Hypothalamus (tissue), 51 donors: ENCODE measurements at places on chromosomes 13 and 19.

GRCh38 chr13:34640179-34640992 lies 301.7 kb upstream of the NBEA start:
- no peak for DNase-seq

GRCh38 chr19:50332244-50333038 lies 3.3 kb upstream of the KCNC3 start:
- no peak for DNase-seq

DNA sequence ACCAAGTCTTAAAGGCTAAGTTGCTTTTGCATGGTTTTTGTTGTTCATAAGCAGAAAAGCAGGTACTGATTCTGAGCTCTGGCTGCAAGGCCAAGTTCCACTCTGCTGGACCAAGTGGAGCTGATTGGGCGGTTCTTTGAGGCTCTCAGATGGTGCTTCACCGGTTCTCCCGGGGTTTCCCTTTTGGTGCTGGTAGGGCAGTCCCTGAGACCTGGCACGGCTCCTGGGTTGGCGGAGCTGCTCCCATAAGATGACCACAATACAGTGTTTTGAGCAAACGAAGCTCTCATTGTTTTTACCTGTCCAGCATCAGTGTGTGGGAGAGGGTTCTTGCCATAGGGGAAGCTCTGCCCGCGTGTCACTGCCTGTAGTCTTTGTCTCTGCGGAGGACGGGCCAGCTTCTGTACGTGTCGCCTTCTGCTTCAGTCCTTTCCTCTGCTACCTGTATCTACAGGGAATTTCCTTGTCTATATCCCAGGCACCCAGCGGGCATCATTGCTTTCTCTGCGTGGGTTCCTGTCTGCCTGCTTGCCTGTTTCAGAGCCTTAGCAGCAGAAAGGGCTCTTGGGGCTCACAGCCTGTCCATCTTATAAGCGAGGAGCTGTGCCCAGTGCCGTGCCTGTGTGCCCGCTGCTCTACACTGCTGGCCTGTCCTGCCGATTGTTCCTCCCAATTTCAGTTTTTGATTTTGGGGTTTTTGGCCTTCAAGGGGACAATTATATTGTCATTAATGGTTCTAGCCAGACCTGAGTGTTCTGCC lies 2.3 kb downstream of the U2AF2 start:
- DNase-seq = no peak

DNA sequence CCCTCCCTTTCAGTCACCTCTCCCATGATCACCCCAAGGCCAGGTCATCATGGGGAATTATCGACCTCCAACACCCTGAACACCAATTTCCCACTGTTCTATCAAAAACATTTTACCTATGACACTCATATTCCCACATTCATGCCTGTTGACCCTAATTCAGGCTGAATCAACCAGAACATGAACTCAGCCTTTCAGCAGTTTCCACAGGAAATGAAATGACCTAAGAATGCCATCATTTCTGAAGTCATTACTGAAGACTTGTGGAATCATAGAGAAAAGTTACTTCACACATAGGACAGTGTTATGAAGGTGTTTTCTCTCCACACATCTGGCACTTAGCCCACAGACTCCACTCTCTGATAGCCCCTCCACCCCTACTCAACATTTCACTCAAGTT lies 29.9 kb upstream of the FAM124A start:
- no peak for DNase-seq

DNA sequence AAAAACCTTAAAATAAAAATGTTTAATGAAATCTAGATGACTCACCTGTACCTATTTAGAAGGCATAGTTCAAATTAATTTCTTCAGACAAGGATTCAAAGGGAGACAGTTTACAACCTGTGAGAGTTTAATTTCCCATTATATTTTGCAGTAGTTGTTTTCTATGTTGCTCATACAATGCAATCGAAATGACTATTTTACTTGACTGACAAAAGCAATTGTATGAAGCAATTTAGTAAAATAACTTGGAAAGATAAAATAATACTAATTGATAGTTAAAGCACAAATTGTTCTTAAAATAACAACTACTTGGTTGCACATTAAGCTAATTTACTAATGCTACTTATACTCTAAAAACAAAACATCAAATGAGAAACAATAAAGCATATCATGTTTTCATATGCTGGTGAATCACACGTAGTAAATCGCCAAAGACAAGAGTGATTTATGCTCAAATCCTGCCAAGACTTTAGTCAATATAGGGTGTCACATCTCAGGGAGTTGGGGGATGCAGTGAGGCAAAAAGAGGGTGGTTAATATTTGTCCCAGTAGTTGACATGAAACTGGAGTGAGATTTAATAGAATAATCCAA lies 6.4 kb downstream of the DACH1 start:
- DNase-seq = no peak

DNA sequence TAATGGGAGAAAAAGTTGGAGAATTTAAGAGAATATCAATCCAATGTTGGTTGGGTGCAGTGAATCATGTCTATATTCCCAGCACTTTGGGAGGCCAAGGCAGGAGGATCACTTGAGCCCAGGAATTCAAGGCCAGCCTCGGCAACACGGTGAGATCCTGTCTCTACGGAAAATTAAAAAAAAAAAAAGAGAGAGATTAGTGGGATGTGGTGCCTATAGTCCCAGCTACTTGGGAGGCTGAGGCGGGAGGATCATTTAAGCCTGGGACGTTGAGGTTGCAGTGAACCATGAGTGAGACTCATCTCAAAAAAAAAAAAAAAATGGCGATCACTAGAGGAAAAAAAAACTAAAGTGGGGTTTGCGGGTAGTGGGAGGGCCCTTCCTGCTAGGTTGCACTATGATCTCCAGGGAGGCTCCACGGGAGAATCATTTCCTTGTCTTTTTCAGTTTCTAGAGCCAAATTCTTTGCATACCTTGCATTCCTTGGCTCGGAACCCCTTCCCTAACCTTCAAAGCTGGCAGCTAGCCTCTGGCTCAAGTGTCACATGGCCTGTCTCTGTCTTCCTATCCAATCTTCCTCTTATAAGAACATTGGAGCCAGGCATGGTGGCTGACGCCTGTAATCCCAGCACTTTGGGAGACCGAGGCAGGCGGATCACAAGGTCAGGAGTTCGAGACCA lies 5.8 kb upstream of the ERCC2 start:
- no peak for DNase-seq

DNA sequence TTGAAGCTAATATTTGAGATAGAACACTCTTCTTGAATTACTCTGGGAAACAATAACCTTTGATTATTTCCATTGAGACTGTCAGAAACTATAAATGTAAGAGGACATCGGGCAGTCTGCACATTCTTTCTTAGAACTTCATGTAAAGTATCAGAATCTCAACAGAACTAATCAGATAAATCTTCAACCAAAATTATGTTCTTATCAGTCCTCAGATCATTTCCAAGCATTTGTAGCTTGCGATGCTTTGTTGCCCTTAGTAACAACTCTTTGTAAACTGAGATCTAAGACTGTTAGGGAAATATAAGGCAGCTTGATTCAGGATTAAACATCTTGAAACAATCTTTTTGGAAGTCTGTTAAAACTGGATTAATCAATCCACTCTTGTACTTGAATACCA lies 70.3 kb downstream of the FNDC3A start:
- no peak for DNase-seq
